MCF 10A (cell line): ENCODE measurements at places on chromosomes 13 and 19. TPM values are rescaled to one million over a fixed set of nuclear protein-coding genes. Genes with fewer than 3 reads are reported as not detected.
A peak's percentile ranks its signal among the peaks of the same experiment; 100 is the strongest.

Gene DPF1
- 1.0 and 1.2 TPM in 2 replicates for total RNA-seq

DNA sequence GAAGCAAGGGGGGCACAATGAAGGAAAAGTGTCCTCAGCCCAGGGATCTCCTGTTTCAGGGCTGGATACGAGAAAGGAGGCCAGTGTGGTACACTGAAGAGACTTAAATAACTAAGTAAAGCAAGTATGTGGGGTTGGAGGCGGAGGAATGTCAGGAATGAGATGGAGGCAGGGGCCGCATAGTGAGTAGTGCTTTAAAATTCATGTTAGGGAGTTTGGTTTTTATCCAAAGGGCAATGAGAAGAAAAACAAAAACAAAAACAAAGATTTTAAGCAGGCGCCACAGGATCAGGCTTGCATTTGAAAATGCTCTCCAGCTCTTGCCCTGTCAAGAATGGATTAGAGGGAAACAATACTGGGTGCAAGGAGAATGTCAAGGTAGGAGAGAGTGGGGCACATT, 273.4 kb downstream of the DCLK1 start:
- no peak for DNase-seq

DNA sequence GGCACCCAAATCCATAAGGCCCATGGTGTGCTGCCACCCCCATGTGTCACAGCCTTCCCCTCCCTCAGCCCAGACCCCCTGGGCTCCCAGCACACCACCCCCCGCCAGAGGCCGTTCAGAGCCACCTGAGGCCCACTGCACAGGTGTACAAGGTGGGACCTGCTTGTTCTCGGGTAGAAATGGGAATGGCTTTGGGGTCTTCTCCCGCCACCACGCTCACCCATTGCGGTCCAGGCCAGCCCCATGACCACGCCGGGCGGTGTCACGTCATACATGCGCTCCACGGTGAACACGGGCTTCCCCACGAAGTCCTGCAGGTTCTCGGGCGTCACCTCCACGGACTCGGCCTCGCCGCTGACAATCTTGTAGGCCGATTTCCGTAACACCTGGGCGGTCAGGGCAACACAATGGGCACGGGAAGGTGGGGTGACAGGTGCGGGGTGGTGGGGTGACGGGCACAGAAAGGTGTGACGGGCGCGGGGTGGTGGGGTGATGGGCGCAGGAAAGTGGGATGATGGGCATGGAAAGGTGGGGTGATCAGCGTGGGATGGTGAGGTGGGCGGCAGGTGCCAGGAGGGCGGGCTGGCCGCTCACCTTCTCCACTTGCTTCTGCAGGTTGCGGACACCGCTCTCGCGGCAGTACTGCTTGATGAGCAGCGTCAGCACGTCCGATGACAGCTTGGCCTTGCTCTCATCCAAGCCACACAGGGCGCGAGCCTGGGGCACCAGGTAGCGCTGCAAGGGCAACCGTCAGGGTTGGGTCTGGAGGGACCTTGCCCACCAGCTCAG, 4.3 kb downstream of the RPL36 start:
- no peak for DNase-seq

- DNase-seq = no peak
Measured at GRCh38 chr13:98738213-98738612, 14.3 kb downstream of the SLC15A1 start.

GRCh38 chr13:80504453-80504852, 163.5 kb upstream of the SPRY2 start:
- DNase-seq = no peak

GRCh38 chr19:44142059-44142433, 692 bp downstream of the ZNF234 start:
- peak; percentile 15 for DNase-seq

- no peak for DNase-seq
Measured at GRCh38 chr19:3801412-3802096, 15.4 kb upstream of the MATK start.

GRCh38 chr13:33727297-33728083, 90.5 kb upstream of the RFC3 start:
- DNase-seq = no peak

Gene STOML3
- not detected in 2 replicates for total RNA-seq

DNA sequence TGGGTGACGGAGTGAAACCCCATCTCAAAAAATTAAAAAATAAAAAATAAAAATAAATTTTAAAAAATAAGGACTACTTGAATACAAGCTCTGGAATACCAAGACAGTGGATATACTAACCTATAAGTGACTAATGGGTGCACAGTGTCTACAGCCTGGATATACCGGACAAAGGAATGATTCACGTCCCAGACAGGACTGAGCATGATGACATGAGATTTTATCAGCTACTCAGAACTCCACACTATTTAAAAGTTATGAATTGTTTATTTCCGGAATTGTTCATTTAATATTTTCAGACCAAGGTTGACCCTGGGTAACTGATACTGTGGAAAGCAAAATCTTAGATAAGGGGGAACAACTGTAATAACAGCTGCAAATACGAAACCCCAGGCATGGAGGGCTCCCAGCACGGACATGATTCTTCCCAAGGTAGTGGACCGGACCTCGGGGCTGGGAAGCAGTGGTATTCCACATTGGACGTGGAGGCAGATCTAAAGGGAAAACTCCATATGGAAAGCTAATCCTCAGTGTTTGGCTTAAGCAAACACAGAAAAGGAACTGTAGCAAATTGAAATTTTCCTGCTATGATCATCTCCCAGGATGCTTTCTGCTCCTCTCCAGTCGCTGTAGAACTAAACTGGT, 102.6 kb upstream of the TSHZ3 start:
- DNase-seq = no peak

- DNase-seq = no peak
Measured at GRCh38 chr19:48353677-48354076, 10.1 kb downstream of the TMEM143 start.

Gene CDX2
- total RNA-seq = not detected in 2 replicates

GRCh38 chr13:76349700-76350099, 536.5 kb downstream of the KCTD12 start:
- DNase-seq = no peak

DNA sequence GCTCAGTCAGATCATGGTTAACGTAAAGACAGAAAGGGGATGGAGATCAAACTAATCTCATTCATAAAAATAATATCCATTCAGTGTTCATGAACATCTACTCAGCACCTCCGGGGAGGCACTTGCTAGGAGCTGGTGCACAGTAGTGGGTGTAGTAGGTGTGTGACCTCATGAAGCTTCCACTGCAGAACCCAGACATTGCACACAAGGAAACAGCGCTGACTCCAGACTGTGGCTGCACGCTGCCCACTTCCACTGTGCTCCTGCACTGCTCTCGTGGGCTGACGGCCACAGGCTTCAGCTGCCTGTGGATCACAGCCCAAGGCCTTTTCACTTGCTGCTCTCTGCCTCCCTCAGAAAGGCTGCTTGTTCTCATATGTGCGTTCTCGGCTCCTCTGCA, 214.4 kb upstream of the ZNF507 start:
- DNase-seq = no peak

Gene RNF113B
- not detected in 2 replicates for total RNA-seq

Gene GJB2
- 12.9 and 15.5 TPM in 2 replicates for total RNA-seq

GRCh38 chr13:86684402-86684801, 885.2 kb upstream of the SLITRK6 start:
- DNase-seq = no peak

GRCh38 chr13:27194895-27195764, 23.5 kb upstream of the USP12 start:
- peak; percentile 93 for DNase-seq

Gene SIGLEC8
- not detected in 2 replicates for total RNA-seq

Gene CEBPA
- 4.7 and 6.2 TPM in 2 replicates for total RNA-seq

Gene GSX1
- not detected in 2 replicates for total RNA-seq

DNA sequence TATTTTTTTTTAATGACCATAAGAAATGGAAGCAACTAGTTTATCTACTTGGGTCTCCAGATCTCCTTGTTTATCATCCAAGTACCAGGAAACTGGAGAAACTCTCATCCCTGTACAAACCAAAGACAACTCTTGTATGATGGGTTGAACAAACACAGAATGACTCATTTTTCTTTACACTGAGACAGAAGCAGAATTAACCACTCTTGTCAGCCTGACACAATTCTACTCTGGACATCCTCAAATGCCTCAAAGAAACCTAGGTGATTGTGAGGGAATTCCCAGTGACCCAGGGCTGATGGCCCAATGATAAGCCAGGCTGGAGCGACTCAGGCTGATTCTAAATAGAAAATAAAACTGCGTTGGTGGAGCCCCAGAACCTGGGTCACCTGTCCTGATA, 151.5 kb downstream of the ZNF737 start:
- DNase-seq = no peak

DNA sequence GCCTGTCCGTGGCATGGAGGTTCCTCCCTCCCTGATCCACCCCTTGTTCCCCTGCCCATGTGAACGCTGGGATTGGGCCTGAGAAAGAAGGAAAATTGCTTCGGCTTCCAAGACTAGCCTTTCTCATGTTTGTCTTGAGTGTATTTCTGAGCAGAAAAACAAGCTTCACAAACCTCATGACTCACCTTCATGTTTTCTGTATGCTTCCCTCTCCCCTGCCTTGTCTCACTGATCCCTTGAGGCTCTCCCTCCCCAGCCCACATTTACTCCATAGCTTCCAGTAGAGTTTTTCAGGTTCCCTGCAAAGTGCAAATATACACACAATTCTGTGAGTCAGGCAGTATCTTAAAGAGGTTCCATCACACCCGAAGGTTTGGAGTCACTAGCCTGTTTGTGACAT, 572.4 kb downstream of the UQCRFS1 start:
- no peak for DNase-seq

DNA sequence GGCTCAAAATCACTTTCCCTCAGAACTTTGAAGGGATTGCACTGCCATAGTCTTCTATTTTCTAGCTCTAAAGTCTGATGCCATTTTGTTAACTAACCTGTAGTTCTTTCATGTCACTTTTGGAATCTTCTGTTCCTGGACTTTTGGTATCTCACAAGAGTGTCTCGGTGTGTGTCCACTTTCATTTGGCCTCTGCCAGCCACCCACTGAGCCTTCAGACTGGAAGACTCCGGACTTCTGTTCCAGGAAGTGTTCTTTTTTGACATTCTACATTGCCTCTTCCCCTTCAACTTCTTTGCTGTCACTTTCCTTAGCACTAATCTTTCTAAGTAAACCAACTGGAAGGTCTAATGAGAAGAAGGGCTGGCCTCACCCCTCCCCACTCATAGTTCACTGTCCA, 25.0 kb upstream of the LAMP1 start:
- no peak for DNase-seq

- DNase-seq = no peak
Measured at GRCh38 chr19:8004723-8005513, 523 bp downstream of the ELAVL1 start.

GRCh38 chr19:48506138-48506733, 5.4 kb downstream of the LMTK3 start:
- peak; percentile 76 for DNase-seq

Gene ARRDC5
- total RNA-seq = not detected in 2 replicates

GRCh38 chr19:48346191-48346590, 17.5 kb downstream of the TMEM143 start:
- no peak for DNase-seq

- DNase-seq = no peak
Measured at GRCh38 chr19:2081873-2082810, 14.0 kb downstream of the MOB3A start.

DNA sequence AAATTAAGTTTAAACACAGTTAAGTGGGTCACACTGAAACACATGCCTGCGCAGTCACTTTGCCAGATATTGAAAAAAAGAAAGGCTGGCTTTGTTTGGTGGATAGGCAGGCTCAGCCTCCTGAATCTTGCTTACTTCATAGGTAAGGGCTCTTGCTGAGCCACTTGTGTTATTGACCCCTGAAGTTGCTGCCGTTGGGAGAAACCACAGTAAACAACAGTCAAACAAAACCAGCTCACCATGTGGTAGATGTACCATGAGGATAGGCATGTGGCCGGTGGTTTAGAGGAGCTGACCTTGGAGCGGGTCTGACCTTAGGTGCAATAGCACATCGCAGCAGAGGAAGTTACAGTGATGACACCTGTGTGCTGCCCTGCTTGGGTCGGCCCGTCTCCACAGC, 52.2 kb downstream of the SPATA13 start:
- no peak for DNase-seq

Gene F7
- total RNA-seq = not detected in 2 replicates

- DNase-seq = peak; percentile 42
Measured at GRCh38 chr19:19217099-19217498, 5.3 kb downstream of the NCAN start.

Gene PGLYRP2
- total RNA-seq = not detected in 2 replicates
